ENCODE measurements at places on chromosomes 7 and 10.

GRCh38 chr10:77236700-77237099 is 400.9 kb downstream of the KCNMA1 start:
- no peak for DNase-seq

DNA sequence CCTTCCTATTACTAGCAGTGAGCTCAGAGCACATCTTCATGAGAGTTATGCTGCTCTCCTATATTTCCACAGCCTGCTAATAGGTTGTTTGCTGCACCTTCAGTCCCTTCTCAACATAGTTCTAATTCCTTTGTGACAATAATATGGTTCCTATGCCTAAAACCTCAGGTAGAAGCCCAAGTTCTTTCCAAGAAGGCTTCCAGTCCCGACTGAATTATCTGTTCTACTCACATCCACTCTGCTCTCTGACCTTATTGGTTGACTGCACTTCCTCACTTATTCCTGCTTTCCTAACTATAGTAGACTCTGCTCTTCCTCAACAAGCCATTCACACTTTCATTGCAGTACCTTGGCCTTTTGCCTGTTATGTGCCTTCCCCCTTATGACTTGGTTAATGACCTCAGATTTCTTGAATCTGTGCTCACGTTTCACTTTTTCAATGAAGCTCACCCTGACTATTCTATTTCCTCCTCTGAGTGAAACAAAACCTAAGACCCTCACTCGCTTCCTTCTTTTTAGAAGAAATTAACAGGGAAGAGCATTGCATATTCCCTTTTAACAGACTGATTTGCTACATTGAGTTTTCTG is 132.7 kb downstream of the MDFIC start:
- DNase-seq, result no peak

GRCh38 chr7:124672011-124672410 is 93.6 kb downstream of the GPR37 start:
- no peak for DNase-seq

GRCh38 chr7:152673897-152674296 is 2.0 kb downstream of the XRCC2 start:
- no peak for DNase-seq

- DNase-seq, result no peak
These were observed 29.4 kb upstream of the PPP1R9A start for GRCh38 chr7:94877731-94878670.

GRCh38 chr10:82310839-82311238 is 435.8 kb downstream of the NRG3 start:
- no peak for DNase-seq

DNA sequence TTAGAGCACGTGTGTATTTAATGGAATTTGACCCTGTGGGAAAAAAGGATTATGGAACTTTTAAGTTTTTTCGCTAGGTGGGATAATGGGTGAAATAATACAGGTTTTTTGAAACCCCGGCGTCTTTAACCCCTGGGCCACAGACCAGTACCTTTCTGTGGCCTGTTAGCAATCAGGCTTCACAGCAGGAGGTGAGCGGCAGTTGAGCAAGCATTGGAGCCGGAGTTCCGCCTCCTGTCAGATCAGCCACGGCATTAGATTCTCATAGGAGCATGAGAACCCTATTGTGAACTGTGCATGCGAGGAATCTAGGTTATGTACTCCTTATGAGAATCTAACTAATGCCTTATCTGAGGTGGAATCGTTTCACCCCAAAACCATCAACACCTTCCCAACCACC is 28.6 kb downstream of the WAC start:
- DNase-seq, result no peak

DNA sequence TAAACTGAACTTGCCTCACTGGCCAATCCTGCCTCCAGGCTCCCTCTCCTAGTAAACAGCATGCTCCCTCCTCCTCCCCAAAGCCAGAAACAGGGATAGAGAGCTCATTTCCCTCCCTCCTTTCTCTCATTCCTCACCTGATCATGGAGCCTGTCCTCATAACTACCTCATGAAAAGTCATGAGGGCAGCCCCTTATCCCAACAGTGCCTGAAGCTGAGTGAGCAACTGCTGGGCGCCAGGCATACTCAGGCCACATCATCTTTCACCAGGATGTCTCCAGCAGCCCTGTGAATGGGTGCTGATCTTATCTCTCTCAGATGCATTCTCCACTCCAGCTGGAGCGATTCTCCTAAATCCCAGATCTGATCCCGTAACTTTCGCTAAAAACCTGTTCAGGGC is 307.2 kb downstream of the PRPF18 start:
- no peak for DNase-seq

DNA sequence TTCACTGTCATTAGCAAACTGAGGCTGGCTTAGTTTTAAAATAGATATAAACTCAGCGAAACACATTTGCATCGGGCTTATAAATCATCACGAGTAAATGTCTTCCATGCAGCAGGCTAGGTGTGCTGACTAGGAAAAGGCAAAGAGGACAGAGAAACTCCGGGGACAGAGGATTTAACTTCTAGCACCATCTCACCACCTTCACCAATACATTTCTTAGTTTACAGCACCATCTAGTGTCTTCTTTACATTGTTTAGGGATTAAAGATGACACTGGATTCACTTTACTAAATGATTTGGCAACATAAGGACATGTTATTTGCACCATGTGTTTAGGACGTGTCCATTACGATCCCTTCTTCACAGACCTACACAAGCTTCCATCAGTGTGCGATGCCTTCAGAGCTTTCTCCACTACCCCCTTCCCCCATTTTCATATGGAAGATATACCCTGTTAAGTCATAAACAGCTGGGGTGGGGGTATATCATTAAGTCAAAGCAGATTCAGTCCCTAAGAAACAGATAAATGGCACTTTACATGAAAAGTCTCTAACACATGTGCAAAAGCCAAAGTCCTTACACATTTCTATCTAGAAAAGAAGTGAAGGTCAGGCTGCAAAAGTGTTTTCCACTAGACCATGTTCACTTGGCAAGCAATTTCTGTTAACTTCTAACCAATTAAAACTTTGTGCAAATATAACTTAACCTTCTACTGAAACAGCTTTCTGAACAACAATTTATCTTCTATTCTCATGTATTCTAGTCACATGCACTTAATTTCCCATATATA is 103.3 kb downstream of the GRB10 start:
- no peak for DNase-seq

DNA sequence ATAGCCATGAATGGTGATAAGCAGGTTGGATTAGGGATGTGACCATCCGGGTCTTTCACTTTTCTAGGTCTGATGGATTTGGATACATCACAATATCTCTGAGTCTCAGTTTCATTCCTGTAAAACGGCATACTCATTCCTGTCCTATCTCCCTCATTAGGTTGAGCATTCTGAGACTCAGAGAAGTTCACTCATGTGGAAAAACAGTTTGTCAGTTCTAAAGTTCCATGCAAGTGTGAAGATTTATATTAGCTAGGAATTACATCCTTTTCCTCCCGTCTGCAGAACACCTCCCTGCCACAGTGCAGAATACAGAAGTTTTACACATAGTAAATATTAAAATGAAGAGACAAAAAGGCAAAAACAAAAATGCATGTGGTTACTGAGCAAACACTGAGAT is 94.2 kb upstream of the SLC25A13 start:
- no peak for DNase-seq

- no peak for DNase-seq
These were observed 271.5 kb upstream of the ZWINT start for GRCh38 chr10:56632537-56632936.

- no peak for DNase-seq
These were observed 86.5 kb upstream of the KDM7A start for GRCh38 chr7:140263277-140263676.

DNA sequence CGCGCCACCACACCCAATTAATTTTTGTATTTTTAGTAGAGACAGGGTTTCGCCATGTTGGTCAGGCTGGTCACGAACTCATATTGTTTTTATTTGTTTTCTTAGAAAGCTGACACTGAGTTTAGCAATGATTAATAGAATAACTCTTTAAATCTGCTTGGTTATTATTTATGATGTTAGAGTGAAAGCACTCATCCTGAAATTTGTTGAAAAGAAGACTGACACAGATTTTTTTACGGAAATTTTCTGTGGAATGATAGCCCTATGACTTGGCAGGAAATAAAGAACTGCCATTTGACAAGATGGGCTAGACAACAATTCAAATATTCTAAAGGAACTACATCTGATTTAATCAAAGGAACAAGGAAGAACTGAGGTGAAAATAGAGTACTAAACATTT is 4.3 kb upstream of the GSAP start:
- no peak for DNase-seq

DNA sequence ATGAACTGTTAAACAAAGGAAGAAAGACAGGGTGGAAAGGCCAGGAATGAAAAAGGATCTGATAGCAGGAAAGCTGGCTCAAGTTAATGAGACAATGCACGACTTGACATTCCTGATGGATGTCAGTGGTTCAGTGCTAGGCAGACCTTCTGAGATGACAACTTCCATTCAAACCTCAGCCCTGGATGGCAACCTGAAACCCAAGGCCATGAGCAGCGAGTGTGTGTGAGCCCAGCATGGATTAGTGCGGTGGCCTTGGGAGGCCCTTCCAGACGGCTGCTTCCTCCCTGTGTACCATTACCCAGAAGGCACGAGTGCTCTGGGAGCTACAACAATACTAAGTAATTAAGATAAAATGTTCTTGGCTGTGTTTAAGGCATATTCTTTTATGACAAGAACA is 18.8 kb downstream of the TRIL start:
- no peak for DNase-seq

DNA sequence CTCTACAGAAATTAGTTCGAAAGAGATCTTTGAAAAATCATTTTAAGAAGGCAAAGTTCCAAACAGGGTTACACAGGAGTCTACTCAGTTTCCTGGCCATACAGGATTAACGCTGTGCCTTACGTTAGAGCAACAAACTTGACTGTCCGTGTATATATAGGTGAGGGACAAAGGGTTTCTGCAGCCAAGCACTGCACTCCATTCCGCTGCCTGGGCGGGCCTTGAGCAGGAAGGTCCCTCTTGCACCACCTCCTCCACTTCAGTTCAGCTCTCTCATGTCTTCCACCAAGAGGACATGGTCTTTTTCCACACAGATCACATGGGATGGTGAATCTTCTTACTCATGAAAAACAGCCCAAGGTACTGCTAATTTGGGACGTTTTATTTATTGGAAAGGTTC is 43.2 kb downstream of the MCMBP start:
- no peak for DNase-seq

GRCh38 chr7:150389532-150389816 is 10.3 kb downstream of the ZNF775 start:
- DNase-seq, result no peak

DNA sequence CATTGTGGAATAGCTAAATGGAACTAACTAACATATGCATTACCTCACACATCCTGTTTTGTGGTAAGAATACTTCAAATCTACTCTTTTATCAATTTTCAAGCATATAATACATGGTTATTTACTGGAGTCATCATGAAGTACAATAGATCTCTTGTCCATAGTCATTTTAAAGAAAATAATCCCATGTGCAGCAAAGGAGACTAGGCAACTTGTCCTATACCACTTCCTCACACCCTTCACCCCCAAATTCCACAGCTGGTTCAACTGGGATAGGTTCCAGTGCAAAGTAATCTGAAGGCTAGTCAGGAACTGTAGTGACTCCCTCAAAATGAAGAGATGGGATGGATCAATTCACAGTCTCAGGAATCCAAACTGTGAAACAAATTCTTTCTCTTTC is 176.1 kb downstream of the SGMS1 start:
- DNase-seq, result no peak

GRCh38 chr7:151687523-151688235 is 168.0 kb upstream of the RHEB start:
- DNase-seq, result no peak

- no peak for DNase-seq
These were observed 85.2 kb downstream of the CHCHD3 start for GRCh38 chr7:132996581-132997242.

Measured in activated T-cell treated with anti-CD3 and anti-CD28 coated beads for 24 hours (primary cell).